ENCODE measurements at places on chromosomes 1 and 21.

GRCh38 chr21:28342212-28342810, 650.4 kb downstream of the LTN1 start:
- DNase-seq = no peak

DNA sequence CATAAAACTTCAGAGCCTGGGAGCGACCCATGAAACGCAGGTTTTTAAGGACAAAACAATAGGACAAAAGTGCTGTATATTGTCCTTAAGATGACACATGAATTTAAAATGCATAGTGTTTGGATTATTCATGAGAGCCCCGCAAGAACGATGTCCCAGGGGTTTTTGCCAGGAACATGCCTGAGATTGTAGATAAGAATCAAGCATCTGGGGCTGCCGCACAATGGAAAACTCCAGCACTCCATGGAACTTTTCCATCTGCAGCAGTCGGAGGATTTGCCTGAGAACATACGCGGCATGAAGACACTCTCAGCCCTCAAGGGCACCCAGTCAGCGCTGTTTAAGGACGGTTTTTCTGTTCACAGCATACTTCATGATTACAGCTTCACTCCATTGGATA, 5.3 kb upstream of the ERG start:
- no peak for DNase-seq

DNA sequence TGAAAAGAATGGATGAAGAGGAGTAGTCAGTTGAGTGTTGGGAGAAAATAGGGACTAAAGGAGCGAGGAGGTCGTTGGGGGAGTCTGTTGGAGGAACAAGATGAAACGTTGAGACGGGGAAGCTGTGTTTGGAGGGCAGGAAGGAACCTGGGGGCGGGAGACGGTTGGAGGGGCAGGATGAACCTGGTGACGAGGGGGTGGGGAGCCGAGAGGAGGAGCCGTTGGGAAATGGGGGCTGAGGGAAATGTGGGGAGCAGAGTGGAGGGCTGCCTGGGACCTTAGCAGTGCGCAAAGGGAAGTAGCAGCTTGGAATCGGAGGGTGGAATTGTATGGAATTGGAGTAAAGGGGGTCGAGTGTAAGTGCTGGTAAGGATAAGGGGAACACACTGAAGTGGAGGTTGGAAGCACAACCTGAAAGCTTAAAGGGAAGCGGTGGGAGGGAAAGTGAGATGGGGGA, 630 bp downstream of the MTF2 start:
- no peak for DNase-seq

GRCh38 chr1:34115233-34115632, 49.8 kb downstream of the CSMD2 start:
- DNase-seq = no peak

- no peak for DNase-seq
These were observed 2.6 kb upstream of the TNFRSF9 start for GRCh38 chr1:7943251-7943650.

DNA sequence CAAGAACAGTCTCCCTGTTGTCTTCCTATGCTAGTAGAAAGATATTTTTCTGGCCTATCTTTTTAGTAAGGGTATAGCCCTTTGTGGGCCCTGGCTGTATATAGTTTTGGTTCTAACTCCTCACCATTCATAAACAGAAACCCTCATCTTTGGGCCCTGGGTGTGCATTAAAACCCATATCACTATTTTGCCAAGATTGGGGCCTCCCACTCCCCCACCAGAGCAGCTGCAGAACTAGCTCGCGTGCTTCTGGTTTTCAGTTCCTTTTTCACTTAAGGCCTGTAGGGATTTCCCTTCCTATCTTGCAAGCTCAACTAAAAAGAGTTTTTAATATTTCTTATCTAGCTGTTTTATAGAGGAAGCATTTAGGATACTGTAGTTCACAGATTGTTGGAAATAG, 106.4 kb downstream of the RGL1 start:
- DNase-seq = no peak

DNA sequence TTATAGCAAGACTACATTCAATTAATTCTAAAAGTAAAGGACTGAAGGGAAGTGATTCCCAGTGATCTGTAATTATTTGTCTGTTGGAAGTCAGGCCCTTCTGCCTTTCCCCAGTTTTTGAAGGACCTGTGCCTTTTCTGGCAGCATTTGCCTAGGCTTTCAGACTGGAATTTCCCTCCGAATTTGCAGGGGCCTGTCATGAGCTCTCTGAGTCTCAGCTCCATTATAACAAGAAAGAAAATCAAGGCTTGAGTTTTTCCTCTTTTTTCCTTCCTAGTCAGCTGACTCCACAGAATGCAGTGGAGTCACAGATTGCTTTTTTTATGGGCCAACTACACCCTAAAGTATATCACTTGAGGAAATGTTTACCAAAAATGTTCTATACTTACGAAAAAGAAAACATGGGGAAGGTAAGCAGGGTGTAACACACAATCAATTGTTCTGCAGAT, 1.1 kb downstream of the NR5A2 start:
- DNase-seq = no peak

DNA sequence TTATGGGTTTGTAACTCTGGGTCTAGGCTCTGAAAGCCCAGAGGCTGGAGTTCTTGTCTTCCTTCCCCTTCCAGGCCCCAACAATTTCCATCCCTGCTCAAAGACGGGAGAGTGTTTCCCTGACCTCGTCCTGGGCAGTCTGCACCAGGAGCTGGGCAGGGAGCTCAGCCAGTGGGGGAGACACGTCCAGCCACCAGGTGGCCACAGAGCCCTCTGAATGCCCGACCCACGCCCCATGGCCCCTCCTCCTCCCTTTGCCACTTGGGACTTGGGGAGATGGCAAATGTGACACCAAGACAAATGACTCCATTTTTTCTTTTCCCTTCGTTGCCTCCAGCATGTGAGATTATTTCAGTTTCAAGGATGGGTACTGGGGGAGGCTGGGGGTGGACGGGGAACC, 159.9 kb upstream of the AJAP1 start:
- no peak for DNase-seq

DNA sequence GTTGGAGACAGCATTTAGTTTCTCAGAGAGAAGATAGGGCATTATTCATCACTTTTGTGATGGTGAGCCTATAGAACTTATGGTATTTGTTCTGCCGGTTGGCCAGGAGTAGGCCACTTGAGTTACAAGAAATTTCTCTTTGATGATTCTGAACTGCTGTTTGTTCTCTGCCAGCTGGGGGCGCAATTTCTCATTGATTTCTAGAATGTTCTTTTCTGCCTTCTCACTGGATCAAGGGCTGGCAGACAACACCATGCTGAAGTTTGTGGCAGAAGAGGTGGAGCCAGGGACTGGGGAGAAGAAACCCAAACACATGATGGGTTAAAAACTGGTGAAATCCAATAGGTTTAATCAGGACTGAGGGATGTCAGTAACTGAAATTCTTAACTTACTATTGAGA, 360.6 kb downstream of the FAM72C start:
- DNase-seq = no peak

- no peak for DNase-seq
These were observed 277.4 kb upstream of the LRRC7 start for GRCh38 chr1:69290291-69290690.

Data from kidney glomerular epithelial cell (primary cell).